ENCODE measurements at places on chromosomes 11 and 22.

GRCh38 chr22:28505416-28506149 lies 174.1 kb downstream of the TTC28 start:
- no peak for DNase-seq

- DNase-seq: no peak
Measured at GRCh38 chr22:35852076-35852475, 134.4 kb downstream of the APOL5 start.

DNA sequence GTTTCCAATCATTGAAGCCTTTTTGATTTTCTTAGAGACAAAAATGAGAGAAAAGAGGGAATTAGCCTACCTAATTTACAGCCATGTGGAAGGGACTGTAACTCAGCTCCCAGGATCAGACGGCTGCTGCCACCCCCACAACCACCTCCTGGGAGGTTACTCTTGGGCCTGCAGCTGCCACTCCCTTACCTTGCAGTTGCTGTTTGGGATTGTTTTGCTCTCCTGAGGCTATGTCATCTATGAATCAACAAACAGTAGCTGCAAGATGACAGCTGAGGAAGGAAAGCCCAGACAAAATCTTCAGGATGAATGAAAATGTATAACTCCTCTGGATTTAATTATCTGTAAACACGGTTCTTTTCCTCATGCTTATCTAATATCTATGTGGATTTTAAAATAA lies 28.0 kb upstream of the ZC3H12C start:
- no peak for DNase-seq

DNA sequence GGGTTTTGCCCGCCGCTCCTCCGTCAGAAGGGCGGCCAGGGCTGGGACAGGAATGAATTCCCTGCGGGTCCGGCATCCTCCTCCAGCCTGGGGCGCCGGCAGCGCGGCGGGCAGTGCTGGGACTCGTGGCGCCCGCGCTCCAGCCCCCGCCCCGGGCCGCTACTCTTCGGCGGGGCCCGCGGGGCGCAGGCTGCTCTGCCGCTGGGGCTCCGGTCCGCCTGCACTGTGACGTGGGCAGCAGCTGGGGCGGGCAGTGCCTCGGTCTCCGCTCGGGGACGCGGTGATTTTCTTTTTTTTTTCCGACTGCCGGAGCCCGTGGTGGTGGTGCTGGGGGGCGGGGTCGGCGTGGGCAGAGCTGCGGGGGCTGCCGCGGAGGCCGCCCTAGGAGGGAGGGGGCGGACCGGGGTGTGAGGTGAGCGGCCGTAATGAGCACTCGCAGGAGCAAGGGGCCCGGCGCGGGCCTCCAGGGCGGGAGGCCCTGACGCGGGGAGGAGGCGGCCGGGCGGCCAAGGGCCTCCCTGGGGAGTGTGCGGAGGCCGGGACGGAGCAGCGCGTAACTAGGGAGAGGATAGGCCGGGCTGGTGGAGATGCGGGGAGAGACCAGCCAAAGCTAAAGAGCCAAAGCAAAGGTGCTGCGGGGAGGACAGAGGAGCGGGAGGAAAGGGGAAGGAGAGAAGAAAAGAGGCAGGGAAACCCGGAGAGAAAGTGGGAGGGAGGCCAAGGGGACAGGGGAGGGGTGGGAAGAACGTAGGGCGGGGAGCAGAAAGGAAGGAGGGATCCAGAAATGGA lies 73.3 kb upstream of the ZBED5 start:
- DNase-seq: peak; percentile 42

DNA sequence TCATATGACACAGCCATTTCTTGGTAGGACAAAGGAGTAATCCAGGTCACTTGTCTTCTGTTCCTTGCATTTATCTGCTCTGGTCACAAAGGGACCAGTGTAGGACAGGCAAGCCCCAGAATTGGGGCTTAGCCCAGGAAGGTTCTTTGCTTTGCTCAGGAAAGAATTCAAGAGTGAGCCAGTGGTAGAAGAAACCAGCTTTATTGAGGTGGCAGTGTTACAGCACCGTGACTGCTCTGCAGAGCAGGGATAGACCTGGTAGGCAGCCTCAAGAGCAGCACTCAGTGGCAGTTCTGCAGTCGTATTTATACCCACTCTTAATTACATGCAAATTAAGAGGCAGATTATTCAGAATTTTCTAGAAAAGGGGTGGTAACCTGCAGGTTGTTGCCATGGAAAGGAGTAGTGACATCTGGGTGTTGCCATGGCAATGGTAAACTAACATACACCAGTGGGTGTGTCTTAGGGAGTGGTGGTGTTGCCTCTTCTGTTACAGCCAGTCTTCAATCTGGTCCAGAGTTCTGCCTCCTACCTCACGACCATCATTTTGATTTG lies 84.9 kb upstream of the RAB1B start:
- peak; percentile 71 for DNase-seq

DNA sequence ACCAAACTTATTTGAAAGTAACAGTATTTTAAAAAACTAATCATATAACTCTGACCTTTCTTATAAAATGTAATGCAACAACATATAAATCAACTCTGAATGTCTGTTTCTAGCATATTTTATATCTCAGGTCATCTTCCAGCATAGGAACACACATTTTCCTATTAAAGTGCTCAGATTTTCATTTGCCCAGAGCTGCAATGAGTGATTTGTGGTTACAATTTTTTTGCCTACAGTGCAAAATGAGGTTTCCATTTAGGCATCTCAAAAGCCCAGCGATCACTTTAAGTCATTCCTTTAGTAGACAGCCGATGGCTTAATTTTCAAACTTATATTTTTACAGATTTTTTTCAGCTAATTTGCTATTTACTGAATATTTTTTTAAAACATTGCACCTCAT lies 1.0 kb downstream of the LYVE1 start:
- DNase-seq: no peak

GRCh38 chr11:78370406-78371172 lies 47.0 kb downstream of the GAB2 start:
- no peak for DNase-seq

- no peak for DNase-seq
Measured at GRCh38 chr11:96177146-96177545, 165.8 kb downstream of the MAML2 start.

- DNase-seq: peak; percentile 68
Measured at GRCh38 chr22:24429411-24430365, 2.3 kb downstream of the ADORA2A start.

Measured in CD4-positive, alpha-beta T cell treated with Interleukin-17A for 1 hour (primary cell).